ENCODE measurements at places on chromosomes 6 and 20. TPM values are rescaled to one million over a fixed set of nuclear protein-coding genes. Genes with fewer than 3 reads are reported as not detected.

- DNase-seq = no peak
- H3K27ac ChIP-seq = no peak overlapping the region
- H3K4me1 ChIP-seq = no peaks in the 10 kb centered on the region
- no peak overlapping the region for H3K4me3 ChIP-seq
- no peaks in the 10 kb centered on the region for H3K36me3 ChIP-seq
- H3K27me3 ChIP-seq = peaks cover 15% of the 10 kb centered on the region
These were observed 77.0 kb downstream of the CDH4 start for GRCh38 chr20:61328911-61329558.

GRCh38 chr6:149320796-149321195, 3.3 kb downstream of the TAB2 start:
- H3K4me3 ChIP-seq = no peak overlapping the region
- no peak for DNase-seq

DNA sequence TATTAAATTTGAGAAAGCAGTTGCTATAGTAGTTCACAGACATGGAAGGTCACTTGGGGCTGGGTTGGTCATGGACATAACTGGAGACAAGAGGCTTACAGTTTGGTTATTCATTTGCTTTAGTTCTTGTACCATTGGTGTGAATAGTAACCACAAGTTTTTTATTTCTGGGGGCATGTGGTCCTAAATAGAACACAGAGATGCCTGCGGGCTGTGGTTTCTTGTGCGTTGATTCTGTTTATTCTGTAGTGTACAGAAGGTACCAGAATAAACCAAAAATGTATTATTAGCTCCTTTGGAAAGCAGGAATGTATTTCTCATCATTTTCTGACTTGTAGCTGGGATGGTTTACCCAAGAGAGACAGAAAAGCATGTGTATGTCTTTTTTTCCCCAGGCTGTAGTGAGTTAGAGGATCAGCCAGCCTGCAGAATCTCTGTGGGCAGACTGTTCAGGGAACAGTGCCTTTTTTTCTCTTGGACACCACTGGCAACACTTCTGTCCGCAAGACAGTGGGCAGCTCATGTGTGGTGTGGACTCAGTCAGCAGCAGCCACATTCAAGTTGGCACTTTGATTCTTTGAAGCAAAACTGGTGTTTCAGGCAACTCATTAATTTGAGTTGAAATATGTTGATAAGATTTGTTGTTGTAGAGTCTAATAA, 122.1 kb downstream of the LRRC1 start:
- no peak overlapping the region for H3K4me3 ChIP-seq
- no peak overlapping the region for H3K27ac ChIP-seq
- H3K36me3 ChIP-seq = peaks cover 68% of the 10 kb centered on the region
- no peak for DNase-seq
- H3K27me3 ChIP-seq = no peaks in the 10 kb centered on the region
- no peaks in the 10 kb centered on the region for H3K4me1 ChIP-seq

The RIPPLY2 gene
- not detected for total RNA-seq

DNA sequence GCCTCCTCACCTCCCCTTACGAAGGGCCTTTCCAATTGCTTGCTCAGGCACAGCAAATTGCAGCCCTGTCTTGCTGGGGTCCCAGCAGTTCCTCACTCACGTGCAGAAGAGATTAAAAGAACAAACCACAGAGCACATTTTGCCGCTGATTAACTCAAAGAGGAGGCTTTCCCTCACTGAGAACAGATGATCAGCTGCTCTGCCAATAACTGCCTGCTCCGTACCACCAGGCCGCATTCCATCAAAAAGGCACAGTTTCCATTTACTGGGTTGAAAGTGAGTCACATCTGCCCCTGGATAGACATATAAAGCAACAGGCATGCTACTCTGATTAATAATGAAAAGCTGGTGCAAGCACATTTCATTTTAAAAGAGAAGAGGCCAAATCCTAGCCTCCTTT, 446.8 kb downstream of the PTPRT start:
- H3K4me3 ChIP-seq = no peak overlapping the region
- no peaks in the 10 kb centered on the region for H3K4me1 ChIP-seq
- no peaks in the 10 kb centered on the region for H3K27me3 ChIP-seq
- no peak overlapping the region for H3K27ac ChIP-seq
- no peak for DNase-seq
- no peaks in the 10 kb centered on the region for H3K36me3 ChIP-seq

- H3K27ac ChIP-seq = no peak overlapping the region
- no peak overlapping the region for H3K4me3 ChIP-seq
- no peak for DNase-seq
These were observed 32.8 kb upstream of the POPDC3 start for GRCh38 chr6:105212587-105212986.

DNA sequence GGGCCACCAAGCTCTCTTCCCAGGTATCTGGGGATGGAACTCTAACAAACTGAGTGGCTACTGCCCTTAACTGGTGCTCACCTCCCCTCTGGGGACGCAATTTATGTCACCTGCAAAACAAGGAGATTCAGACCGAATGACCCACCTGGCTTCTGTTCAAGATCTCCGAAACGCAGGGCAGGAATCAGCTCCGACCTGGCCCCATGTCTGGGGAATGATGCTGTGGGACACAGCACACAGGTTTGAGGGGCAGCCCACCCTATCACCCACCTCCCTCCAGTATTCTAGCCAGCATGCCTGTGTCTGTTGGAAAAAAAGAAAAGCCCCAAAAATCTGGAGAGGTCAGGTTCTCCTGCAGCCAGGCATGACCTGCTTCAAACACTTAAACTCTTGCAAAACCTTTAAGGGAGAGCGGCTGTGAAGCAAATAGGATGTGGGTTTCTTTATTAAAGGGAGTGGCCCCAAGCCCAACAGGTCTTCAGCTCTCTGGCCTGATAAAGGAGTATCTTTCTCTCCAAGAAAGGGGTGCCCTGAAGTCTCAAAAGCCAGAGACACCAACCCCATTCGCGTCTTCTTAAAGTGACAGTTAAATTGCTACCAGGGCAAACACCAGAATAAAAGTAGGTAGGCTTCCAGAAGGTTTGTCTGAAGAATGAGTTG, 6.4 kb downstream of the PREX1 start:
- no peak overlapping the region for H3K27ac ChIP-seq
- H3K4me3 ChIP-seq = no peak overlapping the region
- DNase-seq = no peak
- H3K4me1 ChIP-seq = no peaks in the 10 kb centered on the region
- H3K27me3 ChIP-seq = peaks cover 14% of the 10 kb centered on the region

DNA sequence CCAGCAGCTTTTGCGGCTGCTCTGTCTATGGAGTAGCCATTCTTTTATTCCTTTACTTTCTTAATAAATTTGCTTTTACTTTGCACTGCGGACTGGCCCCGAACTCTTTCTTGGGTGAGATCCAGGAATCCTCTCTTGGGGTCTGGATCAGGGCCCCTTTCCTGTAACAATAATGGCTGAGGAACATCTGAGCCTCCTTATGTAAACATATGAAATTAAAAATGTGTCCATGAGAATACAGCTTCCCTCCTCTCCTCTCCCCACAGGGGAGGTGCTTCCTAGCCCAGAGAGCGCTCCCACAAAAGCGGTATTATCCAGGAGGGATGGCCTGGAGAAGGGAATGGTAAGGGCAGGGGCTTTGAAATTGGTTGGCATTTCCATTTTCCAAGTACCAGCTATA, 81.1 kb downstream of the PSMG4 start:
- no peak overlapping the region for H3K4me3 ChIP-seq
- no peaks in the 10 kb centered on the region for H3K36me3 ChIP-seq
- no peak overlapping the region for H3K27ac ChIP-seq
- peaks cover 30% of the 10 kb centered on the region for H3K4me1 ChIP-seq
- no peaks in the 10 kb centered on the region for H3K27me3 ChIP-seq

The BPIFB1 gene
- not detected for total RNA-seq

The FAM83C gene
- not detected for total RNA-seq

- no peaks in the 10 kb centered on the region for H3K36me3 ChIP-seq
- peak; percentile 91 for DNase-seq
These were observed 46.8 kb downstream of the PCNA start for GRCh38 chr20:5072756-5073659.

DNA sequence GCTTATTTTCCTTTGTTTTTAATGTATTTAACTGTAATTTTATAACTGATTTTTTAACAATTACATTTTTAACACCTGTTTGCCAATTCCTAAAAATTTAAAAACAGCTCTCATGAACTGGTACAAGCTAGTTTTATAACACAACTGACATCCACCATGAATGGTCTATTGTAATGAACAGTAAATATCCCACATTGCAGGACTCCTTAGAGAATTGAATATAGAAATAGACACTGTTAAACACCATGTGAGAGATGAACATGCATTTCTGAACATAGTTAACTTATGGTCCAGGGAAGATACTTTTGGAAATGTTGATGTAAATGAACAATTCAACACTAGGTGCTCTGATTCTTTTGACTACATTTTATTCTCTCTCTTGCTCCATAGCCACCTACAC, 195.1 kb upstream of the GMDS start:
- no peaks in the 10 kb centered on the region for H3K36me3 ChIP-seq
- DNase-seq = no peak
- no peak overlapping the region for H3K27ac ChIP-seq

GRCh38 chr20:53692465-53693067, 98.9 kb upstream of the ZNF217 start:
- H3K4me1 ChIP-seq = no peaks in the 10 kb centered on the region
- H3K27me3 ChIP-seq = no peaks in the 10 kb centered on the region
- peak; percentile 74 for DNase-seq
- no peak overlapping the region for H3K27ac ChIP-seq
- H3K4me3 ChIP-seq = no peak overlapping the region

GRCh38 chr6:142530566-142530965, 228.8 kb downstream of the ADGRG6 start:
- DNase-seq = no peak
- H3K27me3 ChIP-seq = no peaks in the 10 kb centered on the region
- H3K27ac ChIP-seq = no peak overlapping the region
- no peaks in the 10 kb centered on the region for H3K4me1 ChIP-seq

GRCh38 chr6:88179692-88180091, 13.5 kb upstream of the CNR1 start:
- H3K27me3 ChIP-seq = no peaks in the 10 kb centered on the region
- no peak overlapping the region for H3K4me3 ChIP-seq
- DNase-seq = no peak

GRCh38 chr20:59018817-59019216, 412 bp upstream of the TUBB1 start:
- no peaks in the 10 kb centered on the region for H3K27me3 ChIP-seq
- H3K4me3 ChIP-seq = no peak overlapping the region
- peaks cover 16% of the 10 kb centered on the region for H3K36me3 ChIP-seq
- H3K4me1 ChIP-seq = peaks cover 7% of the 10 kb centered on the region
- DNase-seq = peak; percentile 41

DNA sequence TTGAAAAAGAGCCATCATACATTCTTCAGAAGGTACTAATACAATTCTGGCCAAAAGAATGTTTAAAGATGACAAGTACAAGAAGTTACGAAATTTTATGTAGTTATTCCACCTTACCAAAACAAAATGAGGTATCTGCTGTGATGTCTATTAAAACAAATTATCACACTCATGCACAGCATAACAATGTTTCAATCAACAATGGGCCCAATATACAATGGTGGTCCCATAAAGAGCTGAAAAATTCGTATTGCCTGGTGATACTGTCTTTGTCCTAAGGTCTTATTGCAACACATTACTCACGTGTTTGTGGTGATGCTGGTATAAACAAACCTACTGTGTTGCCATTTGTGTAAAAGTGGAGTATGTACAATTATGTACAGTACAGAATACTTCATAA, 3.6 kb upstream of the NUP153 start:
- H3K27me3 ChIP-seq = no peaks in the 10 kb centered on the region
- H3K27ac ChIP-seq = no peak overlapping the region
- no peak overlapping the region for H3K4me3 ChIP-seq
- H3K4me1 ChIP-seq = no peaks in the 10 kb centered on the region
- DNase-seq = no peak

DNA sequence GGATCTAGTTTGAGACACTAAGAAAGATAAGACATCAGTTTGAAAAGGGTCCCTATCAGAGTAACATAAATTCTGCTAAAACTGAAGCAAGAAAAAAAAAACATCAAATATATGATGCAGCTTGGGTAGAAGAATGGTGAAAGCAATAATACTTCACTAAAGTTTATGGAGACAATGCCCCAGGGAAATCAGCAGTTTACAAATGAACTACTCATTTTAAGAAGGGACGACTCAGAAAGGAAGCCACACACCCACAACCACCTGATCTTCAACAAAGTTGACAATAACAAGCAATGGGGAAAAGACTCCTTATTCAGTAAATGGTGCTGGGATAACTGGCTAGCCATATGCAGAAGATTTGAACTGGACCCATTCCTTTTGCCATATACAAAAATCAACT, 143.5 kb downstream of the TPBG start:
- DNase-seq = no peak
- no peak overlapping the region for H3K27ac ChIP-seq
- H3K36me3 ChIP-seq = no peaks in the 10 kb centered on the region
- H3K4me1 ChIP-seq = no peaks in the 10 kb centered on the region
- no peaks in the 10 kb centered on the region for H3K27me3 ChIP-seq

DNA sequence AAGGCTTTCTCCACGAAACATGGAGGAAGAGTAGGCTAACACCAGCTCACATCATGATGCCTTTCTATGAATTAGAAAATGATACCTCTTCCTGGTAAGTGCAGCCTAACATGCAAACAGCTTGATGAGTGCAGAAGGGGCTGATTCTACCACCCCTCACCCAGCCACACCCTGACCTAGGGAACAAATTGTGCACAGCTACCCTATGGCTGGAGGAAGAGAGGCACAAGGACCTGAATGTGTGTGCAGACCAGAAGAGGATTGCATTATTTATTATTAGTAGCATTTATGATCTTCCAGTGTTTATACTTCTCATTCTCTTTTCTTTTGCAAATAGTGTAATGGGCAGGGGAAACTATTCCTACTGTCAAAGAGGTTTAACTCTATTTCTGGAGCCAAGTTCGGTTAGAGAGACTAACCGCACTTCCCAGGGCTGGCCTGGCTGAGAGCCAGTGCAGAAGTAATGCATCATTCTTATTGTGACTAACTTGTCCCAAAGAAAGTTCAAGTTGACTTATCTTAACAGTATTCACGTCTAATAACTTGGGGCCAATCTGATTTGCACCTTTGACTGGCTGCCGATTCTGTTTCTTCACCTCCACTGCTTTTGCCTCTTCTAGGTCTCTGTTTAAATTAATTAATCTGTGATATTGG, 237.5 kb downstream of the CD83 start:
- no peaks in the 10 kb centered on the region for H3K27me3 ChIP-seq
- H3K27ac ChIP-seq = no peak overlapping the region
- H3K4me3 ChIP-seq = no peak overlapping the region
- DNase-seq = peak; percentile 80

GRCh38 chr6:33815854-33816253, 12.1 kb upstream of the MLN start:
- DNase-seq = no peak
- peaks cover 22% of the 10 kb centered on the region for H3K27me3 ChIP-seq

GRCh38 chr6:135990439-135990838, 138.9 kb downstream of the PDE7B start:
- no peaks in the 10 kb centered on the region for H3K36me3 ChIP-seq
- no peak overlapping the region for H3K27ac ChIP-seq
- no peaks in the 10 kb centered on the region for H3K4me1 ChIP-seq

The CCM2L gene
- total RNA-seq = 5.8 TPM

DNA sequence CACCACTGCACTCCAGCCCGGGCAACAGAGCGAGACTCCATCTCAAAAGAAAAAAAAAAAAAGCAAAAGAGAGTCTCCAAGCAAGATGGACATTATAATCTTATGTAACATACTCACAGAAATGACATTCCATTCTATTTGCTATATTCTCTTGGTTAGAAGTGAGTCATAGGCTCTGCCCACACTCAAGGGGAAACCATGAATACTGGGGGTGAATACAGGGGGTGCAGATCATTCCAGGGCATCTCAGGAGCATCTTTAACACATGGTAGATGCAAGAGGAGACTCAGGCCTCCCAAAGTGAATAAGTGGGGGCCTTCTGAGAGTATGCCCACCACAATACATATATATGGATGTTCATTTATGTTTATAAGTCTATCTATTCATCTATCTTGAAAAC, 18.3 kb upstream of the RANBP9 start:
- DNase-seq = no peak
- peaks cover 11% of the 10 kb centered on the region for H3K4me1 ChIP-seq
- H3K4me3 ChIP-seq = no peak overlapping the region
- H3K27me3 ChIP-seq = no peaks in the 10 kb centered on the region
- H3K36me3 ChIP-seq = no peaks in the 10 kb centered on the region
